ENCODE measurements at places on chromosomes 4 and X.

GRCh38 chrX:72271812-72272211 is 5.2 kb downstream of the RPS4X start:
- DNase-seq, result no peak

DNA sequence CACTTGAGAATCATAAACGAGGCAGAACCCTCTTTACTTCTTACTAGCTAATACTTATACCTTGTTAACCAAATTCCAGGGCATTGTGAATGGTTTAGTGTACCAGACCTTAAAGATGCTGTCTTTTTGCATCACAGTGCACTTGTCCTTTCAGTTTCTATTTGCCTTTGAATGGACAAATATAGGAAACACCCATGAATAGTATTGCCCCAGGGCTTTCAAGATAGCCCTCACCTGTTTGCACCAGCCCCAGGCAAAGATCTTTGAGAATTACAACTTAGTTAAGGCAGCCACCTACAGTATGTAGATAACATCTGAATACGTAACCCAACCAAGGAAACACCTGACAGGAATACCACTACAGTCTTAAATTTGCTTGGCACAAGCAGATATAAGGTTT is 60.8 kb upstream of the CT45A1 start:
- DNase-seq, result no peak

DNA sequence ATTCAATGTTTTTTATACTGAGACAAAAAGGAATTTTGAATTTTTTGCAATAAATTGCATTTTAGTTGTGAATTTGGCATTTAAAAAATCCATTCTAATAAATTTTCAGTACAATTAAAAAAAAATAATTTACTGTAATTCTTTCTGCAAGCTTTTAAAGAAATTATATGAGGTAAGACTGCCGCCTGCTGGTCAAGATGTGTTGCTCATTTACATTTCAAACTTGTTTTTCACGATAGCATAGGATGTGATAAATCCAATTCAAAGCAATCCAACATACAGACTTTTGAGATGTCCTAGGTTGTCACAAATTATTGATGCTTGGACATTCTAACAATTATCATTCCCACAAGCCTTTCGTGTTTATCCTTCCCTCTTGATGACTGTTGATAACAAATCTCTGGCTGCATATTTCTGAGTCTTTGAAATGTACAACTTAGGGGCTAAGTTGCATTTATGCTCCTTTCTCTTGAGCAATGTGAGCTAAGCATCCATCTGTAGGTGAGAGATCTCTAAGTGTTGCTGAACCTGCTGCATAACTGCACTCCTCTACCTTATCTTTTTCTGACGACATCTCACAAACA is 21.7 kb upstream of the MFAP3L start:
- DNase-seq, result peak; percentile 46

GRCh38 chrX:54482839-54483593 is 13.0 kb downstream of the FGD1 start:
- no peak for DNase-seq

- no peak for DNase-seq
These were observed 1087.4 kb upstream of the SLIT2 start for GRCh38 chr4:19164334-19164733.

GRCh38 chr4:120801137-120801758 is 121.3 kb downstream of the PRDM5 start:
- peak; percentile 18 for DNase-seq

GRCh38 chr4:150010525-150011126 is 67.6 kb upstream of the DCLK2 start:
- DNase-seq, result peak; percentile 51

- peak; percentile 59 for DNase-seq
These were observed 55.9 kb downstream of the FGFBP1 start for GRCh38 chr4:15882675-15883086.

GRCh38 chr4:85865256-85865655 is 390.3 kb downstream of the ARHGAP24 start:
- DNase-seq, result no peak

- no peak for DNase-seq
These were observed 82.7 kb downstream of the TECRL start for GRCh38 chr4:64326507-64326906.

- DNase-seq, result no peak
These were observed 44.6 kb upstream of the LEF1 start for GRCh38 chr4:108213308-108213707.

DNA sequence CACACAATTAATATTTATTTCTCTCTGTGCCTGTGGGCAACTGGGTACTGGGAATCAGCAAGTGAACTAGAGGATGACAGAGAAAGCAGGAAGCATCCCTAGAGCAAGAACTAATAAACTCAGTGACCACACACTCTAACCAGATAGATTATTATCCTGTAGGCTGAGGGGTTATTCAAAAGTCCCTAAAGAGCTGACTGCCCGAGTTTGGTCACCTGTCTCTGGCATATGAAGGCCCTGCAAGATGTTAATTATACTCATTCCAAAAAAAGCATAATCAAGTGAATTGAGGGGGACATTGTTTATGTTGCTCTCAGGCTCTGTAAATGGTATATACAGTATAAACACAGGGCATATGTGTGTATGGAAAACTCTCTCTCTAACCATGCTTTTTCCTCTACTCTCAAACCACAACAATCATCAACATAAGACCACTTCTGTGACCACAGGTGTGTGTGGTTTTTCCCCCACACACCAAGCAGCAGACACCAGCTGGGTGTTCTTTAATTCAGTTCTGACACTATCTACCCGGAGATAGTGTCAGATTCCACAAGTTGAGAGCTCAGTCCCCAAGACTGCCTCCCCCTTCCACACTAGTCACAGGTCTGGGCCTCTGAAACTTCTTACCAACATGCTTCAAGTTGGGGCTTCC is 6.2 kb upstream of the HPSE start:
- DNase-seq, result no peak

DNA sequence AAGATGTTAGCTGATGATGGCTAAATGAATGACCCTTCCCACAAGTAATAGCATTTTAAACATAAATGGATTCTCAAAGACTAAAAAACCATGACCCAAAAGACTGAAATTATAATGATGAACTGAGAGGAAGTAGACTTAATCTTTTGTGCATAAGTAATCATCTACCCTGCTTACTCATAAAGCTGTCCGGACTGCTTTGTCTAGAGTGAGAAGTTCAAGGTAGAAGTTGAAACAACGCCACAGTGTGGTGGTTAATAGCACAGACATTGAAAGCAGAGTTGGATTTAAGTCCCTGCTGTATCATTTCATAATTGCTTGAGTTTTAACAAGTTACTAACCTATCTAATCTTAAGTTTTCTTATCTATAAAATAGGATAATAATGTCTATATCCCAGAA is 346.6 kb downstream of the CENPC start:
- DNase-seq, result no peak

- no peak for DNase-seq
These were observed 6.2 kb upstream of the ZBTB33 start for GRCh38 chrX:120244395-120244734.

All from fibroblast of skin of left quadriceps (primary cell).